ENCODE measurements at places on chromosomes 5 and 9.
A peak's percentile ranks its signal among the peaks of the same experiment; 100 is the strongest.

DNA sequence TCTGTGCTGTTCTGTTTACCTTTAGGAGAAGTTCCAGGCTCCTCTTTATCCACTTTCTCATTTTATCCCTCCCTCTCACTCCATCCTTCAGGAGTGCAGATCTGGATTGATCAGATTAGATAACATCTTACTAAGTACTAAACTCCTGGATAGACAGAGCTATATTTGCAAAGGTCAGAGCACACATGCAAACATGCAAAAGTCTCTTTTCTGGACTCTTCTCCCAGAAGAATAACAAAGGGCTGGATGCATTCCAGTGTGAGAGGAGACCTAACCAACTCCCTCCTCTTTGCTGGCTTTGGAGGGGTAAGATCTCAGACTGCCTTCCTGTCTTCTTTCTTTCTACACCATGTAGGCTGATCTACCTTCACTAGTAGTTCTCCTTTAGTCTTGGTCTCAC, 21.4 kb downstream of the GARNL3 start:
- DNase-seq = peak; percentile 34

GRCh38 chr5:82509762-82510161, 231.6 kb upstream of the RPS23 start:
- DNase-seq = no peak

GRCh38 chr5:58940446-58940845, 357.6 kb downstream of the RAB3C start:
- no peak for DNase-seq

- DNase-seq = peak; percentile 81
Observed at GRCh38 chr9:107866711-107867311, 377.2 kb upstream of the KLF4 start.

DNA sequence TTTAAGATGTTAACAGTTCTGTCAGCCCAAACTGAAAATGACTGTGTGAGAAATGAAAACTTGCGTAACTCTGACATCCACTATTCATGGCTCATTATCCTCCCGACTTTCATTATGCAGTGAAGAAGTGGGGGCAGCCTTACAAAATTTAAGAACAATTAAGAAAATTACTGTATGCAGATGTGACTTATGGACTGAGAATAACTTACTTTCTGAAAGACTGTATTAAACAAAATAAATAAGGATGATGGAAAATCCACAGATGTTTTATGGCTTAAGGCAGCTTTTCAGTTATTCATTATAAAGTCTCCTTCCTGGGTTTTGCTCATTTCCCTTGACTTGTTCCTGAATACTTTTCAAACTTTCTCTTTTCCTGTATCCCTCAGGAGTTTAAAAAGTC, 55.2 kb downstream of the GRIN3A start:
- no peak for DNase-seq

DNA sequence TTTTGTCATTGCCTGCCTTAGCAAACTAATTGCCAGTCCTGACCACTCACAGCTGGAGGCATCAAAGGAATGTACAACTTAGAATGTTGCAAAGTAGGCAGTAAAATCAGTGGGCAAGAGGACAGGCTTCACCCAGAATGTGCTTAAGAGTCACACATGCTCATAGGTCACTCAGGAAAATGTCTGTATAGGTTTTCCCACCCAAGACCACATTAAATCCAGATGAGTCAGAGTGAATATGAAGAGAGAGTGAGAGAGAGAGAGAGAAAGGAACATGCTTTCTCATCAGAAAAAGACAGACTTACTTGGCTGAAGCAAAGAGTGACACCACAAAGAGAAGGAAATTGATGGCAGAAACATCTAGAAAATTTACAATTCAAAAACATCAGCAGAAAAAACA, 37.9 kb downstream of the PLEKHG4B start:
- peak; percentile 73 for DNase-seq

DNA sequence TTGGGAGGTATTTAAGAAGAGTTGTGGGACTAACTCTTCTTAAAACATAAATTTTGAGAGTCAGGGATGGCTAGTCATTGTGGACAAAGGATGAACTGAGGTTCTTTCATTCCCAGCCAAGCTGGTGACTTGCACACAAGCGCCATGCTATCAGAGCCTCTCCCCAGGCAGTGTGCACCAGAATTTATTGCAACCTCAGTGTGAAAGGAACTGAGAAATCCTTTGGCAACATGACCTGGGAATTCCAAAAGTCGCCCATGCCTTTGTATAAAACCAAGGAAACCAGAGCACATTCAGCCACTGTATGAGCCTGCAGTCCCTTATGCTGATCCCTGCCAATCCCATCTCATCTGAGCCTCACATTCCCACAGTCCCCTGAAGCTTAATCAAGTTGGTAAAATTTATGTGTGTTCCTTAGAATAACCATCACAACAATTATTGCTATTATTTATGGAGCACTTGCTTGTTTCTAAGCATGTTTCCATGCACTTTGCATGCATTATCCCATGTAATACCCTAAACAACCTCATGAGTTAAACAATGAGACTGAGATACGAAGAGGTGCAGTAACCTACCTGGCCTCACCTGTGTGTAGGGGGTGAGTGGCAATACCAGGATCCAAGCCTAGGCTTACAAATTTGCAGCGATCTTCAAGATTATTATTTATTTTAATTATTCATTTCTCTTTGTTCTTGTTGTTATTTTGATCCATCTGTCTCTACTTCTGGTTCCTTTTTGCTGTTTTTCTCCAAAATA, 116.4 kb downstream of the NTRK2 start:
- no peak for DNase-seq

GRCh38 chr9:130239363-130239695, 26.2 kb upstream of the HMCN2 start:
- no peak for DNase-seq

- no peak for DNase-seq
Observed at GRCh38 chr5:42718591-42718990, 38.0 kb upstream of the CCDC152 start.

- peak; percentile 14 for DNase-seq
Observed at GRCh38 chr5:174323878-174324281, 278.4 kb downstream of the NSG2 start.

DNA sequence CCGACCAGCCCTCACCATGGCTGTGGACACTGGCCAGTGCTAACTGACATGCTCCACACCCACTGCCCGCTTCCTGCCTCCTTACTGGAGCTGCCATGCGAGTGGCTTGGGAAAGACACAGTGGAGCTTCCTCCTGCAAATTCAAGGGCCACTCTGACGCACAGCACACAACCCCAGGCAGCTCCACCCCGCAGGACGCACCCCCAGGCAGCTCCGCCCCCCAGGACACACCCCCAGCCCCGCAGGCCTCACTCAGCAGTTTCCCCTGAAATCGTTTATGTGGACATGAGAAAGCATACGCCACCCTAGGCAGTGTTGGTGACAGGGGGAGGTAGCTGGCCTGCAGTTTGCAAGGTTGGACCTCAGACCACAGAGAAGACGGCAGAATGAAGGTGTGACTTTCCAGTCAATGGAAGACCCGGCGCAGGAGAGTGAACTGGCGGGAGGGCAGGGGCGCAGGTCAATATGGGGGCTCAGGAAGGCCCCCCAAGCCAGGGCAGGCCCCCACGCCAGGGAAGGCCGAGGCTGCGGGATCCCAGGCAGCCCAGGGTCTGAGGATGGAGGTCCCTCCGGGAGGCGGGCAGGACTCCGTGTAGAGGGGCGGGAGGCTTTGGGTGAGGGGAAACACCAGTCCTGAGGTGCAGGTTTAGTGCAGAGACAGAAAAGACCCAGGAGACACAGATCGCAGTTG, 21.6 kb downstream of the LPCAT1 start:
- no peak for DNase-seq

- peak; percentile 88 for DNase-seq
Observed at GRCh38 chr9:21995006-21995665, 545 bp downstream of the CDKN2B-AS1 start.

- no peak for DNase-seq
Observed at GRCh38 chr9:29289365-29289764, 1716.1 kb upstream of the C9orf72 start.

DNA sequence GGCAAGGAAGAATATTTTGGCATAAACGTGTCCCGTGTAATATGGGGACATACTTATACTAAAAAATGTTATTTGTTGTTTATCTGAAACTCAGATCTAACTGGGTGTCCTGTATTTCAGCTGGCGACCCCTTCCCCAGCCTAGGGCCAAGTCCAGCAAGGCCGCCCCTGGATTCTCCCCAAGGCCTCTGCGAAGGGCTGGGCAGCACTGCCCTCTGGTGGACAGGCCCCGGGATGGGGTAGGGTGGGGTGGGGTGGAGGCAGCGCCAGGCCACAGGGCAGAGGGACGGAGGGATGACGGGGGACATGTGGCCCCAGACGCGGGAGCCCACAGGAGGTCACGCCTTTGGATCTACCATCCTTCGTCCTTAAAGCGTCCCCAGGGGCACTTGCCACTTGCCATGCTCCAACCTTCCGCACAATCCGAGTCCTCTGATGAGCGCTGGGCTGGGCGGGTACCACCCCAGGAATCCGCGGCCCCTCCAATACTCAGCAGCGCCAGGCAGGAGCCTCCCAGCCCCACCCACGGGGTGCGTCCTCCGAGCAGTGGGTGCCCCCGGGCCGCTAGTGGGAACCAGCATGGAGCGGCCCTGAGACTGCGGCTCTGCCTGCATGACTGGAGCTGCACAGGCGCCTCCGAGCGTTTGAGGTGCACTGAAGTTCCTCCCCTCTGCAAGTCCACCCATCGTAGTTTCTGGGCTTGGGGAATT, 7.1 kb upstream of the AGPAT2 start:
- peak; percentile 66 for DNase-seq

DNA sequence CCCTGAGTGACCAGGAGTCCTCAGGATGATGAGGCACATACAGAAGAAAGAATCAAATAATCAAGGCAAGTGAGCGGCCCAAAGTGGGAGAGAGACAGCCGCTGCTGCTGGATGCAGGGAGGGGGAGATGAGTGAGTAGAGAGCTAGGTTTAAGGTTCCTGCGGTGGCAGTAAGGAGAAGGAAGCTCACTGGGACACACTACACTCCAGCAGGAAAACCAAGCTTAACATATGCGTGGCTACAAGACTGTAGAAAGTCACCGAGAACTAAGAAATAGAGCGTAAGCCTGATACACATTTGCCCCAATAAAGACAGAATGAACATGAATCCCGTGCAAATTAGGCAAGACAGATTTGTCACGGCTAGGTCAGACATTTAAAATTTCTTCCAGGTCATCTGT, 470.2 kb downstream of the KDM4C start:
- DNase-seq = no peak

- DNase-seq = peak; percentile 67
Observed at GRCh38 chr5:34843497-34843896, 4.5 kb downstream of the TTC23L start.

GRCh38 chr5:72221541-72221940, 98.5 kb downstream of the MRPS27 start:
- DNase-seq = no peak

GRCh38 chr5:36452424-36453006, 150.8 kb upstream of the RANBP3L start:
- no peak for DNase-seq

DNA sequence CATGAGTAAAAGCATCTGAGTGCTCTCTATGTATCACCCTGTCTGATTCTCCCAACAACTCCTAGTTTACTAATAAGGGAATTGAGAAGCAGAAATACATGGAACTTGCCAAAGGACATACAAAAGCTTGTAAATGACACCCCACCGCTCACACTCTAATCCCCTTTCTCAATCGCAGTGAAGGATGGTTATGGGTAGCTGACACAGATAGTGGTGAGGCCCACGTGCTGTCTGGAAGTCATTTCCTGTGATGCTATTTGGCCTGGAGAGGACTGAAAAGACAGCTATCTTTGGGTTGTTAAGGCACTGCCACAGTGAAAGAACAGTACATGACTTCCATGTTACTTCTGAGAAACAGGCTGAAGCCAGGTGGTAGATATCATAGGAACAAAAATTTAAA, 117.0 kb downstream of the GLIS3 start:
- no peak for DNase-seq

- peak; percentile 65 for DNase-seq
Observed at GRCh38 chr5:19676895-19677294, 311.1 kb downstream of the CDH18 start.

DNA sequence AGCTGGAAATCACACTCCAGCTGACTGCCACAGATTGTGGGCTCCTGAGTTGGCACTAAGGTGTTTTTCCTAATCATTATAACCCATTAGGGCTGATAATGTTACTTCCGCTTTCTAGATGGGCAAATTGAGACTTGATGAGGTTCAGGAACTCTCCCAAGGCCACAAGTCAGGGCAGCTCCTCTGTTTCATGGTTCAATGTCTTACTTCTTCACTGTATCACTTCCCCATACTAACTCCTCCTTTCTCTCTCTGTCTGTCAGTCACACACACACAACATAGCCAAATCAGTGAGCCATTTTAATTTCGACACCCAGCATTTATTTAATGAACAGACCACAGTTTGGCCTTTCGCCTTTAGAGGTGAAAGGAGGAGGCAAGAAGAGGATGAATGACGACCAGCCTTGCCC, 17.8 kb upstream of the TRAF1 start:
- no peak for DNase-seq
